SIG-M5 (cell line): ENCODE measurements at places on chromosomes 12 and 14.

DNA sequence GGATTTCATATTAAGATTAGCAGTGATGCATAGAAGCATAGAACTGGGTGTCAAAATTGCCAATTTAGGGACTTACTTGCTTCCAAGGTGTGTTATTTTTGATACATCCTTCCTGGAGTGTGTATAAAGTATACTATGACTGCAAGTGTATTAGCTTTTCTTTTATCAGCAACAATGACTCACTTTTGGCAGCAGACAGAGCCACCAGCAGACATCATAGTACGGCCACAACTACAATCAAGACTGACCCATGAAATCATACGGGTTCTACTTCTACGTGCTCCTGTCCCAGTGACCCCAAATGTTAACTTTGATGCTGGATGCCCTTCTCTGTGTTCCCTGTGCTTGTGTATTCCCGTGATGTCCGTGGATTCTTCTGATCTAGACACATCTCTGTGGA is 443.9 kb downstream of the TMEM132D start:
- no peak for DNase-seq

DNA sequence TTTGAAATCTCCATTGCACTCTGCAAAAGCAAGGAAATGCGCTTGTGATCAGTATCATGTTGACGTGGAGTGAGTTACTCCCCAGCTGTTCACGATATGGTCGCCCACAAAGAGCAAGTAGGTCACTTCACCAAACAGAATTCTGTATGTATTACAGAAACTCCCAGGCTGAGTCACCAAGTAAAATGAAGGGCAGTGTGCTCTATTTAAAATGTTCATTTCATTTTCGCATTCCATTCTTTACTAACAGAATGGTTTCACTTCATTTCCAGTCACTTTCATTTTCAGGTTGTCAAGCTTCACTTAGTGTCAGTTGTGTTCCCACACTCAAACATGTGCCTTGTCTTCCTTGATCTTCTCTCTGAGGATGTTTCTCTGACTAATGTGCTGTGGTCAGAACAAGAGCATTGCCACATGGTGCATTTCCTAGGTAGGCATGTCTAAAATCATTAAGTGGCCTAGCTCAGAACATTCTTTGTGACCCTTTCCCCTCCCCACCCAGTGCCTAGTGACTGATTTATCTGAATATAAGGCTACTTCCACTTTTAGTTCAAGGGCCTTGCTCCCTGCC is 391.2 kb downstream of the RAD51B start:
- peak; percentile 60 for DNase-seq

DNA sequence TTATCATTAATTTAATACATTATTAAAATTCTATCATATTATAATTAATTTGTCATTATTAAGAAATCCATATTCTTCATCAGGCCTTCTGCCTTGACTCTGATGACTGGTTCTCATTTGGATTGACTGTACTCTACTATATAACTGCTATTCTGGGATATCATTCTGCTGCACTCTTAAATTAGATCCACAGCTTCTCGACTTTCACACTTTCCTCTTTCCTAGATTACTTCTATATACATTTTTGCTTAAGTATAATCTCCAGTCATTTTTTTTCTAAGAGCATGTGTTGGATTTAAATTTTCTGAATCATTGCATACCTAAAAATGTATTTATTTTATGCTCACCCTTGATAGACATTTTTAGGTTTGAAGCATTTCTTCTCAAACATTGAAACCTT is 12.4 kb downstream of the GRIP1 start:
- DNase-seq: no peak

DNA sequence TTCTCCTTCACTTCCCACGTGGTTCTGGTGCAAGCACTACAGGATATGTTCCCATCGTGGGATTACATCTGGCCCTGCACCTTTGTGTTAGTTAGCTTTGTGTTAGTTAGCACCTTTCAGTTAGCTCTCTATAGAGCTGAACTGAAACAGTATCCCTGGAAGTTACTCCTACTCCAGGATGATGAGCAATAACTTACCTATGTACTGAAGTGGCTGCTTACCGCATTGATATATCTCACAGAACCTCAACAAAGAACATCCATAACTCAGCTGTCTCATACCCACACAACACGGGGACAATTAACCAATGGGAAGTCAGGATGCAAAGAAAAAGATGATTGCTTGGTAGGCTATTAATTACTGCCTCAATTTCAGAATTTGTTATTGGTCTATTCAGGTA is 146.6 kb downstream of the ASCL4 start:
- no peak for DNase-seq

- no peak for DNase-seq
These were observed 71.0 kb downstream of the PLEKHG3 start for GRCh38 chr14:64775081-64775777.

- DNase-seq: no peak
These were observed 70.4 kb downstream of the IFNG start for GRCh38 chr12:68089101-68089500.

- no peak for DNase-seq
These were observed 43.5 kb downstream of the VEZT start for GRCh38 chr12:95261109-95261508.
